CD4-positive, alpha-beta memory T cell (primary cell): ENCODE measurements at places on chromosomes 5 and 9. TPM values are rescaled to one million over a fixed set of nuclear protein-coding genes. Genes with fewer than 3 reads are reported as not detected.

C8G gene
- not detected for polyA plus RNA-seq

ERGIC1 gene
- polyA plus RNA-seq, result 18.8 TPM

- H3K27me3 ChIP-seq, result no peaks in the 10 kb centered on the region
- H3K4me1 ChIP-seq, result no peaks in the 10 kb centered on the region
- no peak for DNase-seq
- H3K36me3 ChIP-seq, result no peaks in the 10 kb centered on the region
- no peak overlapping the region for H3K27ac ChIP-seq
- no peak overlapping the region for H3K4me3 ChIP-seq
Observed at GRCh38 chr5:173474881-173475287, 141.6 kb downstream of the BOD1 start.

DNA sequence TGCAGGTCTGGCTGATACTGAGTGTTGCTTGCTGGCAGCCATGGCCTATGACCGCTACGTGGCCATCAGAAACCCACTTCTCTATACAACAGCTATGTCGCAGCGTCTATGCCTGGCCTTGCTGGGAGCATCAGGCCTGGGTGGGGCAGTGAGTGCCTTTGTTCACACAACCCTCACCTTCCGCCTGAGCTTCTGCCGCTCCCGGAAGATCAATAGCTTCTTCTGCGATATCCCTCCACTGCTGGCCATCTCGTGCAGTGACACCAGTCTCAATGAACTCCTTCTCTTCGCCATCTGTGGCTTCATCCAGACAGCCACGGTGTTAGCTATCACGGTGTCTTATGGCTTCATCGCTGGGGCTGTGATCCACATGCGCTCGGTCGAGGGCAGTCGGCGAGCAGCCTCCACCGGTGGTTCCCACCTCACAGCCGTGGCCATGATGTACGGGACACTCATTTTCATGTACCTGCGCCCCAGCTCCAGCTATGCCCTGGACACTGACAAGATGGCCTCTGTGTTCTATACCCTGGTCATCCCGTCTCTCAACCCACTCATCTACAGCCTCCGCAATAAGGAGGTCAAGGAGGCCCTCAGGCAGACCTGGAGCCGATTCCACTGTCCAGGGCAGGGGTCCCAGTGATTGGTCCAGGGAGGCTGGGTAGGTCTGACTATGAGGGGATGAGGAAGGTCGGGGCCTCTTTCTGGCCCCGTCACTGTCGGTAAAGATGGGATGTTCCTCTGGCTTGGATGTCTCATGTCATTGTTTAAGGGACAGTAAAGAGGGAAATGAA is 718 bp downstream of the OR5C1 start:
- no peak overlapping the region for H3K4me3 ChIP-seq
- H3K4me1 ChIP-seq, result no peaks in the 10 kb centered on the region
- H3K27ac ChIP-seq, result no peak overlapping the region

- no peak overlapping the region for H3K4me3 ChIP-seq
- no peak for DNase-seq
- H3K36me3 ChIP-seq, result no peaks in the 10 kb centered on the region
- no peaks in the 10 kb centered on the region for H3K27me3 ChIP-seq
- H3K4me1 ChIP-seq, result no peaks in the 10 kb centered on the region
Observed at GRCh38 chr5:5953584-5954274, 424.6 kb downstream of the MED10 start.
